ENCODE measurements at places on chromosomes 7 and 10.
A peak's percentile ranks its signal among the peaks of the same experiment; 100 is the strongest.

GRCh38 chr7:152893801-152894294 is 134.3 kb downstream of the ACTR3B start:
- no peak for DNase-seq

DNA sequence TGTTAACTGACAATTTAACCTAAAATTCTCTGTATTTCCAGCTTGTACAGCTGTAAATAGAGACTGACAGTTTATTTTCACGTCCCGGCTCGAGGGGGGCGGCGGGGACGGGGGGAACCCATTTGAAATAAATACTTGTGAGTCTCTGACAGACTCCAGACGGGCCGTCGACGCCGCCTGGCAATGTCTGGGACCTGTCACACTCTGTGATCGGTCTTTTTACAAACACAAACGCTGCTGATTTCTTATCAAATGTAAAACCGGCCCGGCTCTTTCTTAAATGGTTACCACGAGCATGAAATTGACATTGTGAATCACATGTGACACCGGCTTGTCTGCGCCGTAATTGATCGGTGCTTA is 57.0 kb downstream of the UNCX start:
- no peak for DNase-seq

DNA sequence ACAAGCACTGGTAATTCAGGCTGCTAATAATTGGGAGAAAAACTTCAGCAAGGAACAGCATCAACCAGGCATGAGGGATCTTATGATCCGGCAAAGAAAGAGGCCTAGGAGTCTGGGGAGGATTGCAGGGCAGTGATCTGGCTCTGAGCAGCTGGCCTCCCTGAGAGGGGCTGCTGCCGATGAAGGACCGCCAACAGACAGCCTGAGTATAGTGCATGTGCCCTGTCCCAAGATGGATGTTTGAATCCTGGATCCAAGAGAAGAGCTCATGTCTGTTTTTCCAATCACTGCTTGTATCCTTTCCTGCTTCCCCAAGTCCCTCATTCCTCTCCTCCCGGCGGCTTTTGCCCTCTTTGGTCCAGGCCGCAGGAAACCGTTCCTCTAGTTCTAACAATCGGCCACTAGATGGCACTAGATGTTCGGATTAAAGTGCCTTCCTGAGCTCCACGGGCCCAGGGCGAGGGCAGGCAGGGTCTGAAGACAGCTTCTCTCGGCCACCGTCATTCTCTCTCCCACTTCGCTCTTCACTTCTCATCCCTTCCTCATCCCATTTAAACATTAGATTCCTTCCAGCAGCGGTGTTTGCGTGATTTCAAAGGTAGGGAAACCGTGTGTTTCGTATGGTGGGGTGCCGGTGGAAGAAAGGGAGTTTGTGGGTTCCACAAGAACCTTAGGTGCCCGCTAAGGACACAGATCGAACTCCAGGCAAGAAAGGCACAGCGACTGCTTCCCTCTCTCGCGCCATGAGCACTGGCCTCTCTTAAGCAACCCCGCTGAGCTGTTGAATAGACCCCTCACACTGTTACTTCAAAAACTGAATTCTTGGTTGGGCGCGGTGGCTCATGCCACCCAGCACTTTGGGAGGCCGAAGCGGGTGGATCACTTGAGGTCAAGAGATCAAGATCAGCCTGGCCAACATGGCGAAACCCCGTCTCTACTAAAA is 82.4 kb downstream of the ADCYAP1R1 start:
- peak; percentile 65 for DNase-seq

DNA sequence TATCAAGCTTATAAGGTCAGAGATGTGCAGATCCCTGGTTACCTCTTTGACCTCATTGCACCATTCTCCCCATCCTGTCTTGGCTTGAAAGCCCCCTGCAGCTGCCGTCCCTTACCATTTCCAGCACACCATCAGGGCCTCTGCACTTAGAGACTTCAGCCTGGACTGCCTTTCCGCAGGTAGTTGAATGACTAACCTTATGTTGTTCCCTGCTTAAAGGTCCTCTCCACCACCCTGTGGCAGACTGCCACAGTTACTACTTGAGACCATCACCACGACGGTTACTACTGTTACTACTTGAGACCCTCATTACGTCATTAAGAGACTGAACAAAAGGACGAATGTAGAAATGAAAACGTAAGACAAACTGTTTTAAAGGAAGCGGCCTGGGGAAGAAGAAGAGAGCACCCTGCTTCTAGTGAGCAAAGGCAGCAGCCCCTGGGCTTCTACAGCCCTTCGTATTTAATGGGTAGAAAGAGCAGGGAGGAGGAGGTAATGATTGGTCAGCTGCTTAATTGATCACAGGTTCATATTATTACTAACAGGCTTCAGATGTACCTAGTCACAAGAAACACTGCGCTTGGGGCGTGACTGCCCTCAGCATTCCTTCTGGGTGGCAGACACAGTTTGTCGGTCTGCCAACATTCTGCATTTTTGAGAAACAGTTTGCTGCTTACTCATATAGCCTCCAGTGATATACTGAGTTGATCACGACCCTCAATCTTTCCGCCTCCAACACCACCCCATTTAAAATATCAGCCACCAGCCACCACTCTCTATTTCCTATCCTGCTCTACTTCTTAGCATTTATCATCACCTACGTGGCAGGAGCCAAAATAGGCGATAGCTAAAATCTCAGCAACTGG is 74.1 kb upstream of the PARD3 start:
- DNase-seq: peak; percentile 64

GRCh38 chr7:38858259-38858884 is 50.6 kb downstream of the VPS41 start:
- peak; percentile 56 for DNase-seq

GRCh38 chr10:45424668-45425404 is 50.8 kb downstream of the ALOX5 start:
- DNase-seq: no peak

GRCh38 chr7:45699015-45699309 is 124.8 kb downstream of the ADCY1 start:
- no peak for DNase-seq
